ENCODE measurements at places on chromosomes 12 and 14.
A peak's percentile ranks its signal among the peaks of the same experiment; 100 is the strongest.

DNA sequence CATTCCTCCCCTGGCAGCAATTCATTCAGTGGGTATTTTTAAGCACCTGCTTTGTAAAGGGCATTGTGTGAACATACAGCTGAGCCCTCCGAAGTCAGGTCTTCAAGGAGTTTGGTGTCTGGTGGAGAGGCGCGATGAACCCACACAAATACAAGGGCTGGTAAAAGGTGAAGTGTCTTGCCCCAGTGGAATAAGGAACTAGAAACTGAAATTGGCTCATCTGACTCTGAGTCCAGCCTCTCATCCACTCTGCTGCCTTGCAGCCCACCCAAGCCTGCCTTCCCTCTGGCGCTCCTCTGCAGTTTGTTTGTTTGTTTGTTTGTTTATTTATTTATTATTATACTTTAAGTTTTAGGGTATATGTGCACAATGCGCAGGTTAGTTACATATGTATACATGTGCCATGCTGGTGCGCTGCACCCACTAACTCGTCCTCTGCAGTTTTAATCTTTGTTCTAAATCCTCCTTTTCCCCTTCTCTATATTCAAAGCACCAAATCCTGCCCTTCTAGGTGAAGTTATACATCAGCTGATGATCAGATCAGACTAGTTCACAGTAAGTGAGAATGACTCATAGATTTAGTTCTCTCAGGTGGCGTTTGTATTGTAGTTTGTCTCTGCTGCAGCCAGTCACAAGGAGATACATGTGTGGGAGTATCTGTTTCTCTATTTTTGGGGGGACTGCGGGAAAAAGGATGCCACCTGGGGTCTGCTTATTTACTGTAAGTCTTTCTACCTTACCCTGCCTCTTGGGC, 394.5 kb downstream of the APAF1 start:
- no peak for DNase-seq

- peak; percentile 92 for DNase-seq
Measured at GRCh38 chr12:131830335-131830913, 2.2 kb downstream of the MMP17 start.

DNA sequence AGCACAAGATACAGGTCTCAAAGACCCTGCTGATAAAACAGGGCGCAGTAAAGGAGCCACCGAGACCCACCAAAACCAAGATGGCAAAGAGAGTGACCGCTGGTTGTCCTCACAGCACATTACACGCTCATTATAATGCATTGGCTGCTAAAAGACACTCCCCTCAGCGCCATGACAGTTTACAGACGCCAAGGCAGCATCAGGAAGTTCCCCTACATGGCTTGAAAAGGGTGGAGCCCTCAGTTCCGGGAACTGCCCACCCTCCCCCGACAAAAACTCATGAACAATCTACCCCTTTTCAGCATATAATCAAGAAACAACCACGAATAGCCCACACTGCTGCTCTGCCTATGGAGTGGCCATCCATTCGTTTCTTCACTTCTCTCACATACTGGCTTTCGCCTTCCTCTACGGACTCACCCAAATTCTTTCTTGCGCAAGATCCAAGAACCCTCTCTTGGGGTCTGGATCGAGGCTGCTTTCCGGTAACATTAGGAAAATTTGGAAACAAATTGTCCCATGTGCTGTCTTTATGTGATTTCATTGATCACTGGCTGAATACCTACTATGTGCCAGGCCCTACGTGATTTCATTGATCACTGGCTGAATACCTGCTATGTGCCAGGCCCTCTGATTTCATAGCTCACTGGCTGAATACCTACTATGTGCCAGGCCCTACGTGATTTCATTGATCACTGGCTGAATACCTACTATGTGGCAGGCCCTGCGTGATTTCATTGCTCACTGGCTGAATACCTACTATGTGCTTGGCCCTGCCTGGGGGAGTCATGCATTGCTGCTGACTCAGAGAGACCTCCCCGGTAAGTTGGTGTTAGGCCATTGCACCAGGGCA, 126.4 kb downstream of the PIWIL1 start:
- no peak for DNase-seq

- no peak for DNase-seq
Measured at GRCh38 chr12:70427611-70428010, 61.5 kb downstream of the KCNMB4 start.

- no peak for DNase-seq
Measured at GRCh38 chr12:26134540-26134939, 9.7 kb upstream of the BHLHE41 start.

GRCh38 chr12:49609875-49610154, 4.4 kb upstream of the FAM186B start:
- DNase-seq: no peak
